Neural progenitor cell (in vitro differentiated cells): ENCODE measurements at places on chromosomes 11 and 22. TPM values are rescaled to one million over a fixed set of nuclear protein-coding genes. Genes with fewer than 3 reads are reported as not detected.

- no peak for DNase-seq
These were observed 13.6 kb upstream of the TRIM29 start for GRCh38 chr11:120151536-120151935.

DNA sequence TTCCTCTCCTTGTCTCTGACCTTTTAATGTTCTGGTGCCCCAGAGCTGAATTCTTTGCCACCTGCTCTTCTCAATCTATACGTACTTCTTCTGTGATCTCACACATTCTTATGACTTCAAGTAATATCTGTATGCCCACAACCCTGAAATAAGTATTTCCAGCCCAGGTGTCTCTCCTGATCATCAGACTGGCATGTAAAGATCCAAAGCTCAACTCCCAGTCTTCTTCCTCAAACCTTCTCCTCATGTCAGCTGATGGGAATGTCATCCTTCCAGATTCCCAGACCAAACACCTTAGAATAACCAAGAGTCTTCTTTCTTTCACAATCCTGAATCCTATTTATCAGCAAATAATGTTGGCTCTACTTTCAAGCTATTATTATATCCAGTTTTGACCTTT, 9.3 kb downstream of the MS4A3 start:
- DNase-seq = no peak

DNA sequence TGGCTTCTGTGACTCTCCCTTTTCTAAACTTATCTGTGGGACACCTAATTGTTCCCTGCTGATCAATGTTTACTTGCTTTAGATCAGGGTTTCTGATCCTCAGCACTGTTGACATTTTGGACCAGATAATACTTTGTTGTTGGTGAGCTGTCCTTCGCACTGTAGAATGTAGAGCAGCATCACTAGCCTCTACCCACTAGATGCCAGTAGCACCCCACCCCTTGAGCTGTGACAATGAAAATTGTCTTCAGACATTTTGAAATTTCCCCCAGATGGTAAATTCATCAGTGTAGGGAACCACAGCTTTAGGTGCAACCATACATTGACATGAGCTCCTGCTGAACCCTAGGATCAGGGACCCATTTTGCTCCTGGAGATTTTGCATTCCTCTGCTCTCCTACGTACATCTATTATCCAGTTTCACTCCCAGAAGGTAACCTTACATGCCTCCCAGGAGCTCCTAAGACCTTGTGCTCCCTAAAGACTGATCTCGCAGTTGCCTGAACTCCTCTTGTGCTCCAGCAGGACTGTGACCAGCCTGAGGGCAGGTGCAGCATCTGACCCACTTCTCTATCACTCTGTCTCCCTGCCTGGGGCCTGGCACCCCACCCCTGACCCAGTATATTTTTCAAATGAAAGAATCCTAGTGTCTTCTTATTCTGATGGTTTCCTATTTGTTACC, 107.8 kb downstream of the FAR1 start:
- DNase-seq = peak; percentile 40

DNA sequence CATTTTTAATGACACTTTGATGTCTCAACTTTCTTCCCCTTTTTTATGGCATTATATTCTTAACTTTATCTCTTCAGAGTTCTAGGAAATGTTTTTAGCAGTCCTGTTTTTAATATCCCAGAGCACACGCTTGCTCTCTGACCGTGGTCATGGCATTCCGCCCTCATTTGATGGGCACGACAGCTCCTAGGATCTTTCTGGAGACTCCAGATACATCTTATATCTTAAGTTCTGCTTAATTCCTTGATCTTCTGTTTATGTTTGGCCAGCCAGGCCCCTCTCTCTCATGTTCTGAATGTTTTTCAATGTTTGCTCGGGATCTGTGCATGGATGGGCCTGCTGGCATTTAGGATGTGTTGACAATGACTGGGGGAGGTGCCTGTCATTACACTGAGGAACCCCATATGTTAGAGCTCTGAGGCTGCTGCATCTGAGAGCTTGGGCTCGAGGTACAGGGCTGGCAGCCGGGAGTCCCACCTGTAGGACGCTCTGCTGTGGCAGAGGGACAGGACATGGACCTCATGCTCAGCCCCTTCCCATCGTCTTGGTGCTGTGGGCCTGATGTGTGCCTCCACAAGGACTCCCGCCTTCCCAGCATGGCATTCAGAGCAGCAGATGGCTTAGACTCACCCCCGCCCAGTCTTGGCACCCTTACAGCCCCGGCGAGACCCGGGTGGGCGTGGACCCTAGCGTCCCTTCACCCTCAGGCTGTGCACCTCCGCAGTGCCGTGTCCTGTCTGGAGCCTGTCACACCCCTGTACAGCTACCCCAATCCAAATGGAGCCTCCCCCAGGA, 75.0 kb downstream of the CDKN1C start:
- DNase-seq = no peak

DNA sequence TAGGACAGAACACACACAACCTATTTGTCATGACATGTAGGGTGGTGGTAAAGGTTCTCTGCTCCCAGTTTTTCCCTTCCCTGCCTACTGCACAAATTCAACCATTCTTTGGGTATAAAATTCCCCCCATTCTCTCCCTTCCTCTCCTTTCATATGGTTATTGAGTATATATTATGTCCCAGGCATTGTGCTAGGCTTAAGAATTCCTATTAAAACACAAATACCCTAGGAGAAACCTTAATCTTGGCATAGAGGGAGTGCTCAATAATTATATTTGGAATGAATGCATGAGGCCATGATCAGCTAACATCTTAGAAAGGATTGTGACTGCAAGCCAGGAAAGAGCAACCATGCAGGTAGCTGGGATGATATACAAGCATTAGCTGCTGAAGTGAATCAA, 120.4 kb upstream of the MTMR2 start:
- DNase-seq = no peak

CATSPERZ gene
- 0.22 TPM in 1 of 2 replicates, not detected in the other for total RNA-seq

JAML gene
- total RNA-seq = 0.09 TPM in 1 of 2 replicates, not detected in the other

GRCh38 chr22:46934746-46935491, 172.5 kb downstream of the TBC1D22A start:
- DNase-seq = no peak

VSIG2 gene
- total RNA-seq = not detected in 2 replicates

GRCh38 chr22:31148953-31149627, 8.8 kb upstream of the PLA2G3 start:
- peak; percentile 83 for DNase-seq

- DNase-seq = no peak
These were observed 32.2 kb upstream of the TFIP11 start for GRCh38 chr22:26544489-26544888.

- DNase-seq = peak; percentile 94
These were observed at the start of gene MAPK8IP1 for GRCh38 chr11:45885274-45885920. MAPK8IP1 (plus strand) TSS chr11:45885651; CDS start chr11:45885821, 170 bp downstream.

GRCh38 chr11:45660729-45661438, 4.5 kb downstream of the CHST1 start:
- DNase-seq = peak; percentile 66

- no peak for DNase-seq
These were observed 486.5 kb downstream of the TBC1D22A start for GRCh38 chr22:47248925-47249324.

FBLN1 gene
- total RNA-seq = 84.3 and 163 TPM in 2 replicates

GRCh38 chr22:46902998-46903916, 140.8 kb downstream of the TBC1D22A start:
- peak; percentile 13 for DNase-seq

- DNase-seq = no peak
These were observed 831.5 kb downstream of the TBC1D22A start for GRCh38 chr22:47593911-47594311.

OTUB1 gene
- total RNA-seq = 51.3 and 84.8 TPM in 2 replicates

RFPL2 gene
- 0.12 and 1.8 TPM in 2 replicates for total RNA-seq

TYR gene
- total RNA-seq = not detected in 2 replicates

DNA sequence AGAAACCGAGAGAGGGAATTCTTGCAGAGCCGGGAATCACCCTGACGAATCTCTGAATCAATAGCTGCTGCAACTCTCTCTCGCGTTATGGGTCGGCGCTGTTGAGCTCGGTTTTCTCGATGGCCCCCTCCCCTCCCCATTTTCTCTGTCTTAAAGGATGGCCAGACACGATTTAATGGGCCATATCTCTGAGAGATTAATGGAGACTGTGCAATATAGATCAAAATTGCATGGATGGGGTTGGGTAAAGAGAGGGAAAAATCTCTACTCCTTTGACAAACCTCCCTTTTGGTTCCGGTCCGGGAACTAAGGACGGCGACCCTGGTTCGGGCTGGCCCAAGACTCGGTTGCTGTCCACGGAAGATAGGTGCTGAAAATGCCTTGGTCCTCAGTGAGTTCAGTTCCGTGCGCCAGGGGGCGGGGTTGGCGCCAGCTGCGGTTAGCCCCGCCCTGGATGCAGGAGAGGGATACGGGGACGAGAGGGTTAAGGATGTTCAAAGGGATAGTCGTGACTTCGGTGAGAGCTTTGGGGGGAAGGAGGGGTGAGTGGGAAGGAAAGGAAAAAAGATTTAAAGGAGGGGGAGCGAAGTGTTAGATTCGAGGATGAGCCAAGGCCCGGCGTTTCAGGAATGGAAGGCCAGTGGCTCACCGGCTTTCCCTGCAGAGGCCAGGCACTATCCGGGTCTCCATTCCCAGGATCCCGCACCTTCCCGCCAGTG, 103.6 kb upstream of the HSD17B12 start:
- DNase-seq = peak; percentile 93

A4GALT gene
- total RNA-seq = 2.6 and 17.7 TPM in 2 replicates

DNA sequence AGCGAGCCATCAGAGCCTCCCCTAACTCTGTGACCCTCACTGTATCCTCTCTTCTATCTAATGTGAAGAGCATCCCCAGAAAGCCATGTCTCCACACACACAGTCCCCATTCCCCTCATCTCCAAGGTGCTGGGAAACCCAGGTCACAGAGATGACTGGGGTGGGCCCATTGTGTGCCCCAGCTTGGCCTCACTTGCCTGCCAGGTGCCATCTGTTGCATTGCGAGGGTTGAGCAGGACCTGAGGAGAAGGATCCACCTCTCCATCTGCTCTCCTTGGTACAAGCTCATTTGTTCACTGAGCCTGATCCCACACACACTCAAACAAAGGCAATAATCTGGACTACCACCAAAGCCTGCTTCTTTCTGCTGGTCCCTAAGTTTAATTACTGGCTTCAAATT, 118.8 kb downstream of the SPATA19 start:
- no peak for DNase-seq

OR2D2 gene
- 0.56 TPM in 1 of 2 replicates, not detected in the other for total RNA-seq

GRCh38 chr22:35334004-35334403, 34.3 kb downstream of the TOM1 start:
- no peak for DNase-seq

DNA sequence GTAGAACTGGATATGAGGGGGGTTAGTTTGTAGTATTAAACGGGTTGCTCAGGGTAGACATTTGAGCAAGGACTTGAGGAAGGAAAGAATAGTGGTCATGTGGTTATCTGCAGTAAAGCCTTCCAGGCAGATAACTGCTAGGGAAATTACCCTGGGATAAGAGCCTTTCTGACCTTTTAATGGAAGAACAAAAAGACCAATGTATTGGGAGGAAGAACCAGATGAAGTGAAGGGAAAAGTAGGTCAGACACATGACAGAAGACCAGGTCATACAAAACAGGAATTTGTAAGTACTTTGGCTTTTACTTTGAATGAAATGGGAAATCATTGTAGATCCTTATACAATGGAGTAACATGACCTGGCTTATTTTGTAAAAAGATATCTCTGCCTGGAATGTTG, 241.9 kb upstream of the CTSC start:
- peak; percentile 3 for DNase-seq

TOMT gene
- total RNA-seq = not detected in 2 replicates
